Chondrocyte (in vitro differentiated cells): ENCODE measurements at places on chromosomes 4 and X. TPM values are rescaled to one million over a fixed set of nuclear protein-coding genes. Genes with fewer than 3 reads are reported as not detected.
A peak's percentile ranks its signal among the peaks of the same experiment; 100 is the strongest.

DNA sequence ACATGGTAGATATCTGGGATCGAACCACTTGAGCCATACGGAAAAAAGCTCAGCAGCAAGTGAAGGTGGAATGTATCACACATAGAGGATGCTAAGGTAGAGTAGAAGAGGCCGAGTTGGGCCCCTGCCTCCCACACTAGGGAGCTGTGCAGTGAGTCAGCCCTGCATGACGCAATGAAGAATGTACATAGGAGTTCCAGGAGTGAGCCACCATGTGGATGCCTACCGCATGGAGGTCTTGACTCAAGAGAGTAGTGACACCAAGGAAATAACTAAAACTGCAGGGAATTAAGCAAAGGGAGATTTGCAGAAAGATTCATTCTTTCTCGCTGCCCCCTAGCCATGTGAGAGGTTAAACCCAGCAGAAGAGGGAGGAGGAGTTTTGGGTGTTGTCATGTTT, 389.6 kb upstream of the IGFBP7 start:
- no peak for DNase-seq
- H3K4me1 ChIP-seq: peaks cover 12% of the 10 kb centered on the region
- peaks cover 20% of the 10 kb centered on the region for H3K27me3 ChIP-seq
- H3K27ac ChIP-seq: no peak overlapping the region

- no peak overlapping the region for H3K4me3 ChIP-seq
- DNase-seq: no peak
- no peak overlapping the region for H3K27ac ChIP-seq
Observed at GRCh38 chr4:112119353-112119783, 25.9 kb upstream of the FAM241A start.

GRCh38 chrX:19514791-19515614, at the start of gene MAP3K15:
MAP3K15 (minus strand) TSS chrX:19515508; CDS start chrX:19515261, 247 bp downstream.
- H3K4me1 ChIP-seq: no peaks in the 10 kb centered on the region
- no peak within 1 kb of the TSS for H3K27ac ChIP-seq
- DNase-seq: no peak
- H3K4me3 ChIP-seq: peak within 1 kb of the TSS; percentile 53
- H3K27me3 ChIP-seq: peaks cover 13% of the 10 kb centered on the region

GRCh38 chrX:109374262-109374960, 107.5 kb downstream of the GUCY2F start:
- H3K4me3 ChIP-seq: no peak overlapping the region
- H3K27ac ChIP-seq: no peak overlapping the region
- H3K4me1 ChIP-seq: peaks cover 27% of the 10 kb centered on the region
- H3K27me3 ChIP-seq: no peaks in the 10 kb centered on the region
- DNase-seq: no peak
- H3K36me3 ChIP-seq: no peaks in the 10 kb centered on the region

GRCh38 chr4:28788929-28789490, 1928.4 kb downstream of the STIM2 start:
- H3K27ac ChIP-seq: no peak overlapping the region
- H3K36me3 ChIP-seq: no peaks in the 10 kb centered on the region
- no peak for DNase-seq
- H3K4me3 ChIP-seq: no peak overlapping the region
- H3K4me1 ChIP-seq: no peaks in the 10 kb centered on the region

- H3K36me3 ChIP-seq: no peaks in the 10 kb centered on the region
- H3K27ac ChIP-seq: no peak overlapping the region
- no peak for DNase-seq
- no peak overlapping the region for H3K4me3 ChIP-seq
Observed at GRCh38 chr4:55765070-55765469, 54.5 kb upstream of the EXOC1L start.

DNA sequence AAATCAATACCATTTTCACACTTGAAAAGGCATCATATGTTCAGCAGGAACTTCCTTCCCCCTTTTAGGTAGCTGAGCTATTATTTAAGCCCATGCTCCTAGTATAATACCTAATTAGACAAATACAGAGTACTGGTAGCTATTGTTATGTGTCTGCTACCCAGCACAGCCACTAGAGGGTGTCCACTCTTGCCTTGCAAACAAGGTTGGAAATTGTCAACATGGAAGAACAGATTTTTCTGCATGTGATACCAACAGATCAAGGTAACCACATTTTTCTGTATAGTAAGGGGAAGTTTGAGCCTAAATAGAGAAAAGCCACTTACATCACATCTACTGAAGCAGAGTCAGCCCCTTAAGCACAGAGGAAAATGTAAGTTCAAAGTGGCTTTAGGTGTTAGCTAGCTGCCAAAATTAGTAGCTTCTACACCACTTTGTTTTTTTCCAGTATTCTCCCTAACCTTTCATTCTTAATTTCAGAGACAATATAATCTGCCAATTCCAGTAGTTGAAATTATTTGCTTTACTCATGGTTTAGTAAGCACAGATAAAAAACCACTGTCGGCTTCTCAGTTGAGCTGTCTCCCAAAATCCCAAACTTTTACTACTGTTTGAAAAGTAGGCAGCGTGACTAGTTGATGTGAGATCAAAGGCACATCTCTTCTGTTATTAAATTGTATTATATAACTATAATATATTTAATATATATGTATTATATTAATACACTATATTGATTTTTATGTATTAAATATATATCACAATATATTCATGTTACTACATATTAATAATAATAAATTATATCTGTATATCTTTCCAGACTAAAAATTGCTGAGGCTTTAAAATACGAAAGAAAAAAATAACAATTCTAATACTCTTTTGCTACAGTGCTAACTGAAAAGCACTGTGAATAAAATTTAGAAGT, 38.2 kb downstream of the EDNRA start:
- H3K4me3 ChIP-seq: no peak overlapping the region
- H3K36me3 ChIP-seq: peaks cover 17% of the 10 kb centered on the region
- peaks cover 53% of the 10 kb centered on the region for H3K4me1 ChIP-seq
- no peaks in the 10 kb centered on the region for H3K27me3 ChIP-seq
- DNase-seq: no peak
- no peak overlapping the region for H3K27ac ChIP-seq

DNA sequence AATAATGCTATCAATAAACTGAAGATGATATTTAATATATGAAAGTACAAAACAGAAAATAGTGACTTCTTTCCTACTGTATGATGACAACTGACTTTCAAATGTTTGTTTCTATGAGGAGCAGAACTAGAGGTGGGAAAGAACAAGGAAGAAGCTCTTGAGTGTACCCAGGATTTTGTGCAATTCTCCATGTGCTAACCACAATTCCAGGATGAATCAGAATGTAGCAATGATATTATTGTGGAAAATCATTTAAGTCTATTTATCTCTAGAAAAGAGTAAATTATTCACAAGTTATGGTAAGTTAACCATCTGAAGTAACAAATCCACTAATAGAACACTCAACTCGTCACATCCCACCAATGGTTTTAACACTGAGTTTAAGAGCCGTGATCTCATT, 324.1 kb upstream of the EMCN start:
- no peaks in the 10 kb centered on the region for H3K4me1 ChIP-seq
- H3K27ac ChIP-seq: no peak overlapping the region
- peaks cover 2% of the 10 kb centered on the region for H3K36me3 ChIP-seq
- no peak for DNase-seq

- no peaks in the 10 kb centered on the region for H3K27me3 ChIP-seq
- no peaks in the 10 kb centered on the region for H3K36me3 ChIP-seq
- H3K27ac ChIP-seq: no peak overlapping the region
- no peak for DNase-seq
- no peak overlapping the region for H3K4me3 ChIP-seq
- no peaks in the 10 kb centered on the region for H3K4me1 ChIP-seq
Observed at GRCh38 chrX:148047200-148047599, 66.1 kb downstream of the FMR1NB start.

GRCh38 chr4:68410149-68410548, 37.1 kb upstream of the TMPRSS11E start:
- no peak overlapping the region for H3K27ac ChIP-seq
- no peaks in the 10 kb centered on the region for H3K36me3 ChIP-seq
- DNase-seq: no peak
- peaks cover 36% of the 10 kb centered on the region for H3K27me3 ChIP-seq

DNA sequence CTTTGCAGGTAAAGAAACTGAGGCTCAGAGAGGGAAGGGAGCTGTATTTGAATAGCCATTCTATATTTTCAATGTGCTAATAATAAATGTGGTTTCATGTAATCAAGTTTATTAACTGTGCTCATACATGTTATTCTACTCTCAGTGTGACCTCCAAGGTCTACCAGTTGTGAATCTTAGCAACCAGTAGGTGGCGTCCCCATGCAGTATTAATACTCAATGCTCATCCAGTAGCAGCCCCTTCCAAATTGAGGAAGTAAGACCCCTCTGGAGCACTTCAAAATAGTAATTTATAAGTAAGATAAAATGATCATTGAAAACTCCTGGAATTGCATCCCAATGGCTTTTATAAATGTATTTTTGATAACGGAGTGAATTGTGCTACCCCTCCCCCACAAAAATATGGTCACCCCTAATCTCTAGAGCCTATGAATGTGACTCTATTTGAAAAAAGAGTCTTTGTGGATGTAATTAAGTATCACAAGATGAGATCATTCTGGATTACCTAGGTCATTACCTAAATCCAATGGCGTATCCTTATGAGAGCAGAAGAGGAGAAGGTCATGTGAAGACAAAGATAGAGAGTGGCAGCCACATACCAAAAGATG, 20.4 kb upstream of the SEPSECS start:
- peaks cover 14% of the 10 kb centered on the region for H3K4me1 ChIP-seq
- DNase-seq: no peak
- H3K27ac ChIP-seq: no peak overlapping the region
- H3K4me3 ChIP-seq: no peak overlapping the region
- no peaks in the 10 kb centered on the region for H3K27me3 ChIP-seq

- no peak overlapping the region for H3K4me3 ChIP-seq
- DNase-seq: no peak
- no peaks in the 10 kb centered on the region for H3K36me3 ChIP-seq
- H3K27ac ChIP-seq: no peak overlapping the region
- H3K4me1 ChIP-seq: peaks cover 59% of the 10 kb centered on the region
Observed at GRCh38 chr4:128390475-128390996, 102.9 kb upstream of the PGRMC2 start.

DNA sequence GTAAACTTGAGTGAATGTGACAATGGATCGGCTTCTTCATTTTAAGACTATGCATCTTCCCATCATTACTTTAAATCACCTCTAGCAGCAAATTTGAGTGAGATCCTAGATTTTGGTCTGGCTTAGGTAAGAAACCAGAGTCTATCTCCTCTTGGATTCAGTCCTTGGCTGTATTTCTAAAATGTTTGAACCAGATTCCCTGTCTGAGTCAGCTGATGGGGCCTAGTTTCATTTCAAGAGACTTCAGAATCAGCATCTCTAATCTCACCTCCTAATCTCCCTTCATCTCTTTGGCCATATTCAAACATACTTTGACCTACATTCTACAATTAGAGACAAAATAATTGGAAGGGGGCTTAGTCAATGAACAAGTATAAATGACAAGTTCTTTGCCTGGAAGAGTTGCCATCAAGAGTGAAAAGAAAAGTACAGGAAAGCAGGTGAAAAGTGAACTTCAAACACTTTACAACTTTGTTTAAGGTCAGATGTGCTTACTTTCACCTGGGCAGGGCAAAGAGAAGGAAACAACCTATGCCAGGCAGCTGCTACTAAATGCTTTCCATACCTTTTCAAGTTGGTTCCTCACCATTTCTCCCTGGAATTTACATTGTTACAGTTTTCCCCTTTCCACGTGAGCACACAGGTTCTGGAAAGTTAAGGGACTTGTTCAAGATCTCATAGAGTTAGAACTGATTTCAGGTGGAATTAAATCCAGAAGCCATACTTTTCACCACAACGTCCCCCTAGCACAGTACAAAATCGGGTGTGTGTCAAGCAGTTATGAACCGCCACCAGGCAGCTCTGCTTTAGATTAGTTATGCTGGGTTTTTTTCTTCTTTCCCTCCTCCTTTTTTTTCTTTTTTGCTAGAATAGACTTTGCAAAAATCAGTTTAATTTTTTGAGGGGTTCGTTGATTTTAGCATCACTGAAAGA, 30.7 kb upstream of the PITX2 start:
- H3K27ac ChIP-seq: no peak overlapping the region
- no peak overlapping the region for H3K4me3 ChIP-seq
- H3K27me3 ChIP-seq: peaks cover 39% of the 10 kb centered on the region
- H3K4me1 ChIP-seq: no peaks in the 10 kb centered on the region
- no peak for DNase-seq

DNA sequence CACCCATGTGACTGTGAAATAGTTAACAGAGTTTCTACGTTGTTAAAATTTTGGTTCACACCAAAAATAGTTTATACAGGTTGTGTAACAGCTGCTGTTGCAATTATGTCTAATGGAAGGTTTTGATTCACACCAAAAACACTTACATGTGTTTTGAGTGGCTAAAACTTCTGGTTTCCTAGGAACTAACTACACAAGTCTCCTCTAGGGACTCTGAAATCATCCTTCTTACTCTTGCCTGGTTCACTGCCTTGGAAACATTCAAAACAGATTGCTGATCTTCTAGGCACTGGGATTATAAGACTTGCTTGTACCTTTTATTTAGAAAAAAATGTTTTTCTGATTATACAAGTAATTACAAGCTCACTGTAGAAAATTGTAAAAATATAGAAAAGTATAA, 14.9 kb upstream of the MORC4 start:
- no peaks in the 10 kb centered on the region for H3K4me1 ChIP-seq
- H3K36me3 ChIP-seq: no peaks in the 10 kb centered on the region
- H3K4me3 ChIP-seq: no peak overlapping the region
- H3K27me3 ChIP-seq: peaks cover 3% of the 10 kb centered on the region
- no peak overlapping the region for H3K27ac ChIP-seq

GRCh38 chr4:153402366-153402765, 57.9 kb downstream of the MND1 start:
- H3K27me3 ChIP-seq: no peaks in the 10 kb centered on the region
- H3K36me3 ChIP-seq: no peaks in the 10 kb centered on the region
- no peak for DNase-seq
- no peak overlapping the region for H3K27ac ChIP-seq
- H3K4me1 ChIP-seq: peaks cover 5% of the 10 kb centered on the region
- H3K4me3 ChIP-seq: no peak overlapping the region

DNA sequence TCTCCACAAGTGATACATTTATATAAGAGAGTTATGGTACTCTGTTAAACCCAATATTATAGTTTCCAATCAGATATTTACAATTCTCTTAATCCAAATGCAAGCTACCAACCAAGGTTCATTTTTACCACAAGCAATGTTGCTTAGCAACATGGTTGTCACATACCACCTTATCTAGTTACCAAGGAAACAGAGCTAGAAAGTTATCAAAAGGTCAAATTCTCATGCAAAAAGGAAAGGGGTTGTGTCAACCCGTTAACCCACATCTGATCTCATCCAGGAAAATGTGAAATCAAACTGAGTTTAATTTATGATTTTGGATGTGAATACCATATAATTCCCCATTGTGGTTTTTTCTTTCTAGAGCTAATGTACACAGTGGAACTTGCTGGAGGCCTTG, 274.1 kb upstream of the MAGEB2 start:
- no peak for DNase-seq
- H3K27ac ChIP-seq: no peak overlapping the region
- no peaks in the 10 kb centered on the region for H3K36me3 ChIP-seq
- H3K4me3 ChIP-seq: no peak overlapping the region

The NBDY gene
- 49.9 to 63.1 TPM (median 51.1 TPM) in 3 replicates for total RNA-seq

The XAGE3 gene
- total RNA-seq: not detected in 3 replicates

The PHOX2B gene
- total RNA-seq: not detected in 3 replicates

The SSX7 gene
- total RNA-seq: not detected in 3 replicates

The PAGE2 gene
- total RNA-seq: not detected in 3 replicates

The ODAPH gene
- not detected in 3 replicates for total RNA-seq

The BGN gene
- total RNA-seq: 1,195 to 2,668 TPM (median 2,632 TPM) in 3 replicates

The TMEM150C gene
- total RNA-seq: 1.7 to 2.3 TPM (median 1.7 TPM) in 3 replicates

The MPP1 gene
- total RNA-seq: 9.0 to 14.2 TPM (median 13.3 TPM) in 3 replicates
